RWPE1 (cell line): ENCODE measurements at places on chromosomes 3 and 15.

DNA sequence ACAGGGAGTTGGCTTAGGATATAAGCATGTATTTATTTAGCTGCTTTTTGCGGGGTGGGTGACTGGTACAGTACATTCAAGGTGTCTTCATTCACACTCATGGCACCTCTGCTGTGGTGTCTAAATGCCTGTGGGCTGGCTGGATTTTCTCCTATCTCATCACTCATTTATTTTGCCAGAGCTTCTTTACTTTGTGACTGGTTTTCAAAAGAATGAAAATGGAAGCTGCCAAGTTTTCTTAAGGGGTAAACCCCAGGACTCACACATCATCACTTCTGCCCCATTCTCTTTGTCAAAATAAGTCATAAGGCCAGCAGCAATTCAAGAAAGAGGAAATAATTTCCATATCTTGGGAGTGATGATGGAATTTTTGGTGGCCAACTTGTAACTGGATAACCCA lies 493.4 kb upstream of the ALCAM start:
- DNase-seq, result no peak

- DNase-seq, result no peak
Measured at GRCh38 chr3:123693584-123694190, 108.8 kb upstream of the HACD2 start.

DNA sequence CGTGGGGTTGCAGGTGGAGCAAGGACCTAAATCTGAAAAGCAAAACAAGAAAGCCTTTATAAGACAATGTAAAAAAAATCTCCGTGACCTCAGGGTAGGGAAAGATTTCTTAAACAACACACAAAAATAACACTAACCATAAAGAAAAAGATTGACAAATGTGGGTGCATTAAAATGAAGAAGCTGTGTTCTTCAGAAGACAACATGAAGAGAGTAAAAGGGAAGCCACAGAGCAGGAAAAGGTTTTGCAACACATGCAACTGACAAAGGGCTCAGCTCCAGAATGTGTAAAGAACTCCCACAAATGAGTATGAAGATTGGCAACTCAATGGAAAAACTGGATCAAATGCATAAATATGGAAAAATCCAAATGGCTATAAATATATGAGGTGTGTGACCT lies 74.2 kb downstream of the MAGEF1 start:
- DNase-seq, result no peak

GRCh38 chr3:159266779-159267178 lies 464.9 kb downstream of the MFSD1 start:
- peak; percentile 15 for DNase-seq

- DNase-seq, result no peak
Measured at GRCh38 chr3:152760591-152760990, 74.3 kb upstream of the P2RY1 start.

GRCh38 chr3:38608961-38609360 lies 40.5 kb downstream of the SCN5A start:
- no peak for DNase-seq

DNA sequence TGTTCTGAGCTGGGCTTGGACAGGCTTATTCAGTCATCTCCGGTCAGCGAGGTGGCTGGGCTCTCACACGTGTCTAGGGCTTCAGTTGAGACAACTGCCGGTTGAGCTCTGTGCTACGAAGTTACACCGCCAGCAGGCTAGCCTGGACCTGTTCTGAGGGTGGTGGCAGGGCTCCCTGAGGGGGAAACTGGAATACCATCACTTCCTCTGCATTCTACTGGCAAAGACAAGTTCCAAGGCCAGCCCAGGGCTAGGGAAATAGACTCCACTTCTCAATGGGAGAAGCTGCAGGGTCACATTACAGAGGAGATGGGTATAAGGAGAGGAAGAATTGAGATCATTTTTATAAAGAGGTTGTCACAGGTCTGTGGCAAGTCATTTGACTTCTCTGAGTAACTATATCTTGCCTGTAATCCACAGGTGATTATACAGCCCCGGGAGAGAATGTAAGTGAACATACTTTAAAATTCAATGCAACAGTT lies 106.8 kb upstream of the IL12A start:
- peak; percentile 91 for DNase-seq

DNA sequence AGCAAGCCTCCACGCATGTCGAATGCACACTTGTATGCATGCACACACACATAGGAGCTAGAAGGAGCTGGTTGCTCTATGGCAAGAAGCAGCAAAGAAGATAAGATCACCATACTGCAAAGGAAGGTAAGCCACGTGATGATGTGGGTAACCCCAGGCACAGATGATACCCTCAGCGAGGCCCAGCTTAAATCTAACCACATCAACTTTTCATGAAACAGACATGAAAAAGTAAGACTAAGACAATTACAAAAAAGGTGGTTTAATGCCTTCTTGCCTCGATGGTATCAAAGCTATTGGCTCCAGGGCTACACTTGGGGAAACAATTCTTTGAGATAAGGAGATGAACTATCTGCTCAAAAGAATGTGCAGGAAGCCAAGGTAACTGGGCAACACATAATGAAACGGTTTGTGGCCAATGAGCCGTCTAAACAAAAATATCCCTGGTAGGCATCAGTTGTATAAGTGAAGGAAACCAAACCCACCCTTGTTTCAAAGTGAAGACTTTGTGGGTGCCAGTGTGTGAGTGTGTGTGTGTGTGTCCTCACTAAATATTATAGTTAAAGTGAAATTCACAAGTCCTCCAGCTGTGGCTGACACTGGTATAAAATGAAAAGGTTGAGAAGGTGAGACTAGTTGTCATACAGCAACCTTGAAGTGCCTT lies 365.7 kb upstream of the ICE2 start:
- DNase-seq, result no peak

GRCh38 chr3:126938520-126939337 lies 44.2 kb upstream of the PLXNA1 start:
- DNase-seq, result no peak

DNA sequence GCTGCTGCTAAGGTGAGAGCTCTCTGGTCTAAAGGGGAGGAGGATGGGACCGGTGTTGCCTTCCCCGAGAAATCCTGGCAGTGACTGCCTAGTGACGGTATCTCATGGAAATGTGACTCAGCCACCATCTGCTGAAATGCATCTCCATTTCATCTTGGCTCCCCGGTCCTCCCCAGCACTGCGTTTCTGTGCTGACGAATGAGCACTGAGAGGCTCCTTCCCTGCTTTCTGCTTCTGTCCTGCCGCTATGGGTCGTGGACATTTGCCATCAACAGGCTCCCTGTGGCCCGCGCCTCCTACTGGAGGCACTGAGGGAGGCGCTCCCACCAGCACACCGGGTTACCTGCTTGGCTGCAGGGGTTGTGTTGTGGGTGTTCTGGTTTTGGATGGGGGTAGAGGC lies 13.5 kb upstream of the SEC13 start:
- DNase-seq, result no peak

DNA sequence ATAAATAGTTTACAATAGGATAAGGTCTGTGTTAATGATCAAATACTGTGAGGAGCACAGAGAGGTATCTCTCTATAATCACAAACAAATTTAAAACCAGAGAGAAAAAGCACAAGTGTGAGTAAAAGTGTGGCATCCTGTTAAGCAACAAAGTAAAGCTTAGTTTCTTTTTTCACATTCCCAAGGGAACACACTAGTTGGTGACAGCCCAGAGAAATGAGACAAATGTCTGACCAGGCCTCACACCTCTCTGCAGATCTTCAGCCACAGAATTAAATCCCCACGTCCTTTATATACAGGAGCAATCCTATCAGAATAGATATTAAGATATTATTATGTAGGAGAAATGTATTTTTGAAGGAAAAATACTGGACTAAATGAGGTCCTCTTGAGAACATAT lies 2.7 kb downstream of the FBN1 start:
- DNase-seq, result no peak

GRCh38 chr15:92914768-92915221 lies 14.7 kb downstream of the CHD2 start:
- no peak for DNase-seq

DNA sequence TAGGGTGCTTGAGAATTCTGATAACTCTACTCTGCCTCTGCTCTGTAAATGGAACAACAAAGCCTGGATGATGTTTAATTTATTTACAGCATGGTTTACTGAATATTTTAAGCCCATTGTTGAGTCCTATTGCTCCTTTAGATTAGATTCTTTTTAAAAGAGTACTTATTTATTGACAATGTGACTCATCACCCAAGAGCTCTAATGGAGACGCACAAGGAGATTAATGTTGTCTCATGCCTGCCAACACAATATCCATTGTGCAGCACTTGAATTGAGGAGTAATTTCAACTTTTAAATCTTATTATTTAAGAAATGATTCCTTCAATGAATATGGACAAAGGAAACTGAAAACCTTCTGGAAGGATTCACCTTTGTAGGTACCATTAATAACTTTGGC lies 691.4 kb downstream of the ZBBX start:
- no peak for DNase-seq

DNA sequence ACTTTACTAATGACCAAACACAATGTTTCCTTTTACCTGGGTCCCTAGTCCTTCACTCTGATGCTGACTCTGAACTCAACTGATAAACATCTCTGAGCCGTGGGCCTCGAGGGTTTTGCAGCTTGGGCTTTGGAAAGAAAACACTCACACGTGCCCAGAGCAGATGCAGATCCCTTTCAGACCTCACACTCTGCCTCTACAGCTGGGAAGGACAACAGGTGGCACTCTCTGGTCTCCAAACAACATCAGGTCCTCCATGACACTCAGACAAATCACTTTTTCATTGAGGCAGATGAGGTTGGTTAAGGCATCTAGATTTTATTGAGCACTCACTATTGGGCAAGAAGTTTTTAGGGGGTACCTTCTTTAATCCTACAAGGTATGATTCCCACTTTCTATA lies 64.7 kb upstream of the NTRK3 start:
- DNase-seq, result no peak

DNA sequence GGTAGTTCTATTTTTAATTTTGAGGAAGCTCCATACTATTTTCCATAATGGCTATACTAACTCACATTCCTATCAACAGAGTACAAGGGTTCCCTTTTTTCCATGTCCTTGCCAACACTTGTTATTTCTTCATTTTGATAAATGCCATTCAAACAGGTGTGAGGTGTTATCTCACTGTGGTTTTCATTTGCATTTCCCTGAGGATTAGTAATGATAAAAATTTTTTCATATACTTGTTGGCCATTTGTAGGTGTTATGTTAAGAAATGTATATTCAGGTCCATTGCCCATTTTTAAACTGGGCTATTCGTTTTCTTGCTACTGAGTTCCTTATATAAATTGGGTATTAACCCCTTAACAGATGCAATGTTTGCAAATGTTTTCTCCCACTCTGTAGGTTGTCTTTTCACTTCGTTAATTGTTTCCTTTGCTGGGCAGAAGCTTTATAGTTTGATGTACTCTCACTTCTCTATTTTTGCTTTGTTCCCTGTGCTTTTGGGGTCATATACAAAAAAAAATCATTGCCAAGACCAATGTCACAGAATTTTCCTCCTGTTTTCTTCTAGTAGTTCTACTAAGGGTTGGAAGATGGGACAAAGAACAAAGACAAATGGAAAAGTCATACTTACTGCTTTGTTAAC lies 11.0 kb upstream of the VPS39 start:
- DNase-seq, result no peak

GRCh38 chr15:91782221-91782620 lies 71.3 kb upstream of the SLCO3A1 start:
- no peak for DNase-seq

DNA sequence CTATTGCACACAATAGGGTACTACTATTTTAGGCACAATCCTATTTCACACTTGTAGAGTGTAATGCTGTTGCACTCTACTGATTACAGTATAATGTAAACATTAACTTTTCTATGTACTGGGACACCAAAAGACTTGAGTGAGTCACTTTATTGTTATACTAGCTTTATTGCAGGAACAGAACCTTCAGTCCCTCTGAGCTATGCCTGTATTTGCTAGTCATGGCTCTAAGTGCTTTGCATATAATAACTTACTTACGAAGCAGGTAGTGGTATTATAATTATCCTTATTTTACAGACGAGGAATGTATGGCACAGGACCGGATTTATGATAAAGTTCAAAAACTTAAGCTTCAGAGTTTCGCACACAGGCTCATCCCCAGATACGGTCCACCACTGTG lies 106.6 kb upstream of the SLC6A6 start:
- no peak for DNase-seq

- no peak for DNase-seq
Measured at GRCh38 chr3:49263159-49263889, 13.7 kb downstream of the C3orf62 start.

GRCh38 chr3:191959876-191960413 lies 499.0 kb downstream of the PYDC2 start:
- DNase-seq, result no peak

DNA sequence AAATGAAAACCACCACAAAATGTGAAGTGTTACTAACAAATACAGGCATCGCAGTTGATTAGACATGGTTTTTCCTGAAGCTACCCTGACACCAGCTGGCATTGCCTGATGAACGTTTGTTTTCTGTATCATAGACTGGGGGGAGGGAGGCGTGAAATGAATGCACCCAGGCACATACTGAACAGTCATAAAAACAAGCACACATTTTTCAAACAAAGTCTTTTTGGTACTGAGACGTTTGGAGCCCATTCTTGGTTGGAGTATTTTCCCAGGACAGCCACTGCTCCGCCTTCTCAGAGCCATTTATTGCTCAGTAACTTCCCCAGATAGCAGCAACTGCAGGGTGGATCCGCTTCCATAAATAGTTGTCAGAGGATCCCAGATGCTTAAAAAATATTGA lies 52.4 kb downstream of the KLF13 start:
- no peak for DNase-seq
